ENCODE measurements at places on chromosomes 12 and 14.

GRCh38 chr14:73794146-73794545 lies 57.5 kb upstream of the PTGR2 start:
- DNase-seq = no peak

DNA sequence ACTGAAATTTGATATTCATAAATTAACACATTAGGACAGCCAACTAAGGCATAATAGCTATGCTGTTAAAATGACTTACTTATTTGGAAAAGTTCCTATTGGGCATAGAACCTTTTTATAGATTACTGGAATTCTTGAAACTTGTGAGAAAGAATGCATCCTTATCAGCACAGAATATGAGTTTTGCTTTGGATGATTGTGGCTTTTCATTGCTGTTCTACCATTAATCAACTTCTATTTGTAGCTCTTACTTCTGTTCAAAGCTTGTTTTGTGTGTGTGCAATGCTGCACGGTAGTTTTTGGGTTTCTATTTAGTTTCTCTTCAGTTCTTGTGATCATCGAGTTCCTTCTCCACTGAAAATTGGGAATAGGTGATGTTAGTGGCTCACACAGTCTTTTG lies 152.4 kb upstream of the PELI2 start:
- no peak for DNase-seq

- DNase-seq = no peak
Observed at GRCh38 chr14:76958980-76959710, 69.4 kb downstream of the IRF2BPL start.

- no peak for DNase-seq
Observed at GRCh38 chr12:16613199-16613598, 7.2 kb upstream of the LMO3 start.

GRCh38 chr12:53365245-53365904 lies 14.6 kb upstream of the SP1 start:
- no peak for DNase-seq

DNA sequence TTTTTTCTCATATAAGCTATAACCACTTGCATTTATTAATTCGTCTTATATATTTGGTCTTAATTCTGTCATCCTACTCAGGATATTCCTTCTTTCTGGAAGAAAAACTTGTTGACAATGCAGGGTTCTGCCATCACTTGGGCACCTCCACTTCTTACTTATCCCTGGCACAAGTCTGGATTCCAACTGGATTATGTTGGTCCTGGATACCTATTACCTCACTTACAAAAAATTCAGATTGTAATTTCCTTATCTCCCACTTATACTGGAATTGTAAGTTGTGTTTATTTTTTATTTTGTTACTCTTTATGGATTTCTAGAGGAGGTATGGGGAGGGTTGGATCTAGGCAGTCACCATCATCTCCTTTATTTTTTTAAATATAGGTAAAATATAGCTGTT lies 36.7 kb downstream of the LRRIQ1 start:
- no peak for DNase-seq

- DNase-seq = no peak
Observed at GRCh38 chr12:91817517-91817916, 328.1 kb downstream of the BTG1 start.

DNA sequence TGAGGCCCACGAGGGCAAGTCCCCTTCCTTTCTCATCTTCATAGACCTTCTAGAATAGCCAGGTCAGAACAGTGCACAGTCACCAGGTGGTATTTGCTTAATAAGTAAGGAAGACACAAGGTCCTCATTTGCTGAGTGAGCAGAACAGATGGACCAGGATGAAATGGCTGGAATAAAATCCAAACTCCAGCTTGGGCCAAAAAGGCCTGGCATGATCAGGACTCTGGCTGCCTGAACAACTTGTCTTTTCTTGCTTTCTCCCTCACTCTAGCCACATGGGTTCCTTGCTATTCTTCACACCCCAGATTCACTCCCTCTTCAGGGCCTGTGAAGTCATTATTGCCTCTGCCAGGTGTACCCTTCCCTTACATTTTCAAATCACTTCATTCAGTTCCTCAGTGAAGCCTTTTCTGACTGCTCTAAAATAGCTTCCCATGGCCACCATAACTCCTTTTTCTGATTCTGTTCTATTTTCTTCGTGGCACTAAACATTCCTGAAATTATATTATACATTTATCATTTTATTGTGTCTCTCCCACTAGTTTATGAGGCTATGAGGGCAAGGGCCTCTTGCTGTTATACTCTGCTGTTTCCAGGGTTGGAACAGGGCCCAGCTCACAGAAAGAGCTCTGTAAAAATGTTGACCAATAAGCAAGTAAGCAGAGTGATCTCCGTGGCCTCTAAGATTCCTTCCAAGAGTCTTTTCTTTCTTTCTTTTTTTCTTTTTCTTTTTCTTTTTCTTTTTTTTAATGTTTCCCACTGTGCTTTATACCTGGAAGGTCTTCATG lies 150.8 kb downstream of the TTC8 start:
- DNase-seq = no peak

DNA sequence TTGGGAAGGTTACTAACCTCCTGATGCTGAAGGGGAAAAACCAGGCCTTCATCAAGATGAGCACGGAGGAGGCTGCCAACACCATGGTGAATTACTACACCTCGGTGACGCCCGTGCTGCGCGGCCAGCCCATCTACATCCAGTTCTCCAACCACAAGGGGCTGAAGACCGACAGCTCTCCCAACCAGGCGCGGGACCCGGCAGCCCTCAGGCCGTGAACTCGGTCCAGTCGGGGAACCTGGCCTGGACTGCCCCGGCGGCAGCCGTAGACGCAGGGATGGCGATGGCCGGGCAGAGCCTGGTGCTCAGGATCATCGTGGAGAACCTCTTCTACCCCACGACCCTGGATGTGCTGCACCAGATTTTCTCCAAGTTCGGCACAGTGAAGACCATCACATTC lies 133.0 kb upstream of the FUT8 start:
- no peak for DNase-seq

- no peak for DNase-seq
Observed at GRCh38 chr12:5690240-5690639, 254.8 kb downstream of the ANO2 start.

GRCh38 chr14:54058505-54058904 lies 101.9 kb upstream of the BMP4 start:
- no peak for DNase-seq

DNA sequence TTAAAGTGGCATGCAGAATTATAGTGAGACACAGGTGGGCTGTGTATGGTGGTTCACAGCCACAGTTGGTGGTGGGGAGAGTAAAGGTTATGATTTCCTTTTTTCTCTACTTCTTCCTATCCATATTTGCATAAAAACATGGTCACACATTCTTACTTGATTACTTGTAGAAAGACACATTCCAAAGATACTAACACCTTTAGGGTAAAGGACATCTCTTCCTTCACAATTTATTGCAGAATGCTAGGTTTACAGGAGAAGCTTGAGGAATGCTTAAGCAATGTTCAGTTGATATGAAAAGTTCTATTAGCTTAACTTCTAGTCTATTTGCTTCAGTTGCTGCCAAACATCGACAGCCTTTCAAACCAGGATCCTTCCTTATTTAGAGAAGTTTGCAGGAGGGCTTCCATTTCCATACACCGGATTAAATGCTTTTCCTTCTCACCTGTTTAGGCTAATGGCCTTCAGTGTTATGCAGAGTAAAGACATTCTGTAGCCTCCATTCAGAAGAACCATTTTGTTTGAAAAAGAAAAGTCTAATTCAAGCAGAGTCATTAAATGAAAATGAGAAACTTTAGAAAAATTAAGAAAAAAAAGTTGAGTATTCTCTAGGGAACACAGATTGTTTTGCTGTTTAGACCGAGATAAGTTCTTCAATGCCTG lies 2.6 kb upstream of the PHC1 start:
- no peak for DNase-seq

DNA sequence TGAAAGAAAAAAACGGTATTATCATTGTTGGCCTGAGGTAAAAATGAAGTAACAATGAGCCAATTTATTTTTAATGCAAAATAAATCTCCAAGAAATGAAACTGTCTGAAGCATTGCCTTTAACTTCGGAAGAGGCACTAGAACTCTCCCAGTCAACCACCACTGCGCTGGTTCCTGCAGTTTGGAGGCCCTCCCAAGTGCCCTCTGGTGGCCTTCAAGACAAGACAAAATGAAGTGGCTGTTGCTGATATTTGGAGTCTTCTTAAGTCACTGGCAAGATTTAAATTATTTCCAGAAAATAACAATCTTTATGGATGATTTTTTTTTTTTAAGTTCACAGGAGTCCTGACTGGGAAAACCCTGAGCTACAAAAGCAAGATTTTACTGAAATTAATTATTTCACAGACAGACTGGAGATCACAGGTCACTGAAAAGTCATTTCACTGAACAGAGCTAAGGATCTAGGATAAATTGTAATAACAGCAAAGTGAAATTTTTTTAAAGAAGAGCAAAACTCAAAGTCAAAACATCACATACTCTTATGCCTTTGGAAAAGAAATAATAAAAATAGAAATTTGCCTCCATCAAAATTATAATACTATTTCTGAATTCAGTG lies 58.2 kb downstream of the DICER1 start:
- no peak for DNase-seq

GRCh38 chr14:91867316-91867988 lies at the start of gene TC2N:
Gene TC2N (minus strand): TSS chr14:91867536. CDS start chr14:91813769, 53,767 bp downstream.
- no peak for DNase-seq
